ENCODE measurements at places on chromosomes 2 and 18.
A peak's percentile ranks its signal among the peaks of the same experiment; 100 is the strongest.

DNA sequence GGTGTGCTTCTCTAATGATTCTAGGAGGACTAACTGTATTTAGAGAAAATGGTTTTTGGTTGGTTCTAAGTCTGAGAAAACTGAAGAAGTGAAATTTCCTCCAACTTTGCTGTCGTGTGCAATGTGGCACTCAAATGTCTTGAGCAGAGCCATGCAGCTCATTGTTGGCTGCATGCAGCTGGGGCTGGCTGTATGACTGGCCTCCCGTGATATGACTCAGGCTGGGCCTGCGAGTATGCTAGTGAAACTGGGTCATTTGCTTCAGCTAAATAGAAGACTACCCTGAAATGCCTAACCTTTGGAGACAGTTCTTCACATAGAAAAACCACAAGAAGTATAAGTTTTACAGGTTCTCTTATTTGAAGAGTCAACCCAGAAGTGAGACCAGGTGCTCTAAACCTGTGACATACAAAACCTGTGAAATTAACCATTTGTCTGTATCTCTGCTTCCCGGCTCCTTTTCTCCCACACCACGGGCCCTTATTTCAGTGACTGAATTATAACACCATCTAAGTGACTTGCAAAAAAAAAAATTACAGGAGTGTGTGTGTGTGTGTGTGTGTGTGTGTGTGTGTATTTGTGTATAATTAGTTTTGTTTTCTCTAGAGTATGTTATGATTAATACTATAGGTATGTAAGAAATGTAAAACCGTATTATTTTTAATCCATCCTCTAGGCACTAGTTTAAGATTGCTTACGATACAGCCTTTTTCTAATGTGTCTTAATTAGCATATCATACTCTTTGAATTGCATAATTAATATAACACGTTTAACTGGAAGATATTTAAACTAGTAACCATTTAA lies 15.9 kb downstream of the POLI start:
- DNase-seq = peak; percentile 72

GRCh38 chr2:106758901-106759497 lies 127.0 kb downstream of the ST6GAL2 start:
- DNase-seq = no peak

DNA sequence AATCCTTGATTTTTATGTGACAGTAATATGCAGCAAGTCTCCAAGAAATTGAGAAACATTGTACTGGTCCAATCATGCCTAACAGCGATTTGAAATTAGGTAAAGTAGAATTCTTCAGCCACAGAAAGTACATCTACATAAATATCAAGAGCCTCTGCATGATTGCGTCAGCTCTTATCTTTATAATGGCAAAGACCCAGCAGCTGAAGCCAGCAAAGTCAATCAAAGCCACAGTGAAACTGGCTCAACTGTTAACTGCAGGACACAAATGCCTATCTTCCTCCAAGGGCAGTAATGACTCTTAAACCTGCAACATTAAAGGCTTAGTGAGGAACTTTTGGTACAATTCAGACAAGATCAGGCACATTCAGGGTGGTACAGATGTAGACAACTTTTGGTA lies 102.5 kb downstream of the BARD1 start:
- DNase-seq = no peak

DNA sequence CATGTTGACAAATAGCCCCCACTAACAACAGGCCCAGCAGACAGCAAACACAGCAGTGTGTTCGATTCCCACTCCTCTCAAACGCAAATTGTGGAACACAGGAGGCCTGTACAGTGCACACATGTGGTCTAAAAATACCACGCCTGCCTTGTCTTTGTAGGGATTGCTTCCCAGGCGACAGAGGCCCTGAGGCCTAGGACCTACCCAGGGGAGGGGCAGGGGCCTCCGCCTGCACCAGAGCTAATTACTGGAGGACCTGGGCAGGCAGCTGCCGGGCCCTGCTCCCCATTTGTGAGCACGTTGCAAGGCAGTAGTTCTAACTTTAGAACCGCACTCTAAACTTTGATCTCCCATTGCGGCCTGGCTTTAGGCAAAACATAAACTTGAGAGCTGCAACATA lies 316.0 kb downstream of the TXNL1 start:
- DNase-seq = no peak

GRCh38 chr2:32806857-32807256 lies 139.9 kb upstream of the LTBP1 start:
- no peak for DNase-seq

GRCh38 chr2:232984451-232985207 lies 28.4 kb downstream of the NGEF start:
- DNase-seq = no peak

GRCh38 chr18:69757733-69758132 lies 189.9 kb downstream of the CD226 start:
- DNase-seq = no peak

GRCh38 chr2:227834916-227835650 lies 21.4 kb downstream of the CCL20 start:
- no peak for DNase-seq

DNA sequence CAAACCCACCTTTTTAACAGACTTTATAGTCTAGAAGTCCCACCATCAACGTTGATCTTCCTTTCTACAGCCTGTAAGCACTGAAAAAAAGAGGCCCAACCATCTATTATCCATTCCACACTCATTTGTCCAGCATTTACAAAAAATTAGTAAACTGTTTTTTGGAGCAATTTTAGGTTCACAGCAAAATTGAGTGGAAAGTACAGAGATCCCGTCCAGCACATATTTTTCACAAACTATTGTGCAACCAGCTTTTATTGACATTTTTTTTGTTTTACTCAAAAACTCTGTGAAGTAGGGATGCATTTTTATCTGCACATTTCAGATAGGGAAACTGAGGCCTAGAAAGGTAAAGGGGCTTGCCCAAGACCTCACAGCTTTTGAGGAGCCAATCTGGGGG lies 68.6 kb downstream of the TNP1 start:
- no peak for DNase-seq

DNA sequence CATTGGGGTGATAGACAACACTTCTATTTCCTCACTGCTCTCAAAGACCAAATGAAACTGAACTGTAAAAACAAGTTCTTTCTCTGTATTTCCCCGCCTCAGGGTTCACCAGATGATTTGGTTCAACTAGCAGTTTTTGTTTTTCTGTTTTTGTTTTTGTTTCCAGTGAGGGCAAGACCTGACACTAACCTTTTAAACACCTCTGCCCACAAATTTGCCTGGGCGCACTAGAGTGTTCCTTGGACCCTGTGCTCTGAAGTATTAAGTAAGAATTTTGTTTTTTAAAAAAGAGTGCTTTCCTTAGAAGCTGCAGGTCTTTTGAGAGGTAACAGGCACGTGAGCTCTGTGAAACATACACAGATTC lies 92.9 kb downstream of the DYSF start:
- no peak for DNase-seq

DNA sequence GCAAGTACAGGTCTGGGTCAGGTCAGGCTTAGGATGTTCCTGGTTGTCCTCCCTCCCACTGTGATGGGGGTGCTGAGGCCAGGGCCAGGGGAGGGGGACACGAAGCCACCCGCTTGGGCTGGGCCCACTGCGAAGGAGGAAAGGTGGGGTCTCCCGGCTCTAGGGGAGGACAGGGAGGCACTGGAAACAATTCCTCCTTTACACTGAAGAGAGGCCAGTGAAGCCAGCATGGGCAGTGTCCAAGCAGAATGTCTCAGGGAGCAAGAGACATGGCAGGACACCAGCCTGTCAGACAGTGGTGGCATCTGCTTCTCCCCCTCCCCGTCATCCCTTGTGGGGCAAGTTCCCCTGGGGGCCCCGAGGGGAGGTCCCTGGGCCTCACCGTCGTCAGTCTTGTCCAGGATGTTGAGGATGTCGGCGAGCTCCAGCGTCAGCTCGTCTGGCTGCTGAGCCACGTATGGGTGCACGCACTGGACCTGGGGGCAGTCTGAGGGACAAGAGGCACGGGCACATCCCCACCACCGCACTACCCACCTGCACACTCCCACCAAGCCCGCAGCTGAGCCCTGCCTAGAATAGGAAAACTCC lies 10.8 kb downstream of the SNORC start:
- DNase-seq = no peak

GRCh38 chr18:3665780-3666525 lies 216.0 kb downstream of the TGIF1 start:
- peak; percentile 64 for DNase-seq

GRCh38 chr18:10213526-10213925 lies 240.9 kb upstream of the APCDD1 start:
- no peak for DNase-seq

- DNase-seq = no peak
Measured at GRCh38 chr2:63692002-63692606, 103.3 kb downstream of the MDH1 start.

GRCh38 chr2:143633419-143633818 lies 504.2 kb downstream of the ARHGAP15 start:
- DNase-seq = no peak

DNA sequence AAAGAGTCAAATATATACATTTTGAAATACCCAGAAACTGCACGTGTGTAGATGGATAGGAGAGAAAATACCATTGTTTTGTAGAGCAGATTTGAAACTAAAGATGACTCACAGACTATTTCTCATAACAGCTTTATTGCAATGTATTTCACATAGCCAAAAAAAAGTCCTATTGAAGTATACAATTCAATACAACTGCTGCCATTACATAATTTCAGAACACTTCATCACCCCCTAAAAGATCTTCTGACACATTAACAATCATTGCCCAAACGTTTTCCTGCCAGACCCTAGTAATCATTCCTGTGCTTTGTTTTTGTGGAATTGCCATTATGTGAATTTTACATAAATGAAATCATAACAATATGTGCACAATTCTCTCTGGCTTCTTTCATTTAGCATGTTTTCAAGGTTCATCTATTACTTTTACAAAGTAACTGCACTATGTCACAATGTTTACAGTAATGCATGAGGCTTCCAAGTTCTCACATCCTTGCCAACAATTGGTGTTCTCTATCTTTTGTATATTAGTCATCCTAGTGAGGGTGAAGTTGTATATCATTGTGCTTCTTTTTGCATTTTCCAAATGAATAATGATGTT lies 378.6 kb upstream of the CWC22 start:
- DNase-seq = no peak

- DNase-seq = no peak
Measured at GRCh38 chr2:127943186-127943585, 57.4 kb upstream of the AMMECR1L start.

DNA sequence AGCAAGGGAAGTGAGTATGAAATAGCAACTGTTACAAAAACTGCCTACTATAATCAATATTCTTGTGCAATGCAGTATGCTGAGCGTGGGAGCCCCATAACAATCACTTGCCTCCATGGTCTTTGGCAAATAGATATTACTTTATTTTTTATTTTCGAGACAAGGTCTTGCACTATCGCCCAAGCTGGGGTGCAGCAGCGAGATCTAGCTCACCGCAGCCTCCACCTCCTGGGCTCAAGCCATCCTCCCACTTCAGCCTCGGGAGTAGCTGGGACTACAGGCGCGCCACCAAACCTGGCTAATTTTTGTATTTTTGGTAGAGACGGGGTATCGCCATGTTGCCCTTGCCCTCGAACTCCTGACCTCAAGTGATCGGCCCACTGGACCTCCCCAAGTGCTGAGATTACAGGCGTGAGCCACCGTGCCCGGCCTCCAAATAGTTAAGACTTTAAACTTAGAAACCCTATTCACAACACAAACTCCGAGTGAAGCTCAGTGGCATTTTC lies 1.2 kb upstream of the CCNT2 start:
- DNase-seq = no peak

DNA sequence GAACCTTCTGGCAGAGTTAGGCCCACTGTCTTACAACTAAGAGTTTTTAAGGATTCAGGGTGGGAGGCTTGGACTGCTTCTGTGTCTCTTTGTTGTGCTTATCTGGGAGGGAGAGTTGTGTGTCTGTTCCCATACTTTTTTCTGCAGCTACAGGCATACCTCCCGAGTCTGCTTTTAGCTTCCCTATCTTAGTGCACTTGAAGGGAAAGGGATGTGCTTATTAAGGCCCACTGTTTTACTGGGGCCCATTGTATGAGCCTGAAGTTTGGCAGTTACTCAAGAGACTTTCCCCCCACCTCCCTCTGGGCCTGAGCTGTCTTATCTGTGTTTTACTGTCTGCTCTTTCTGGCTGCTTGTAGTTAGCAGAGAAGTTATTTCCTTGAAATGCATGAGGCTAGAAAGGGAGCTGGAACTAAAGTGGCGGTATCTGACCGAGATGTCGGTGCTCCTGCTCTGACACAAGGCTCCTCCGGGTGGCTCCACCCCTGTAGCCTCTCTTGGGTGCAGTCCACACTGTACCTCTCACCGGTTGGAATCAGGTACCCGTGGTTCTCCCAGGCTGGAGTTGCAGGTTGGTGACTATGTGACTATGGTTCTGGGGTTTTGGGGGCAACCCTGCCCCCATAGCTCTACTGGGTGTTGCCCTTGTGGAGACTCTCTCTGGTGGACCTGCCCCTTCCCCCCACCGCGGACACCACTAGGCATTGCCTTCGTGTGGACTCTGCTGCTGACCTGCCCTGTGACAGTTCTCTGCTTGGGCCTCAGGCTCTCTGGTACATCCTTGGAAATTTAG lies 12.9 kb downstream of the UBR3 start:
- no peak for DNase-seq

GRCh38 chr2:224984637-224985036 lies 57.6 kb downstream of the DOCK10 start:
- no peak for DNase-seq

- peak; percentile 29 for DNase-seq
Measured at GRCh38 chr2:191245869-191246531, 796 bp downstream of the MYO1B start.

DNA sequence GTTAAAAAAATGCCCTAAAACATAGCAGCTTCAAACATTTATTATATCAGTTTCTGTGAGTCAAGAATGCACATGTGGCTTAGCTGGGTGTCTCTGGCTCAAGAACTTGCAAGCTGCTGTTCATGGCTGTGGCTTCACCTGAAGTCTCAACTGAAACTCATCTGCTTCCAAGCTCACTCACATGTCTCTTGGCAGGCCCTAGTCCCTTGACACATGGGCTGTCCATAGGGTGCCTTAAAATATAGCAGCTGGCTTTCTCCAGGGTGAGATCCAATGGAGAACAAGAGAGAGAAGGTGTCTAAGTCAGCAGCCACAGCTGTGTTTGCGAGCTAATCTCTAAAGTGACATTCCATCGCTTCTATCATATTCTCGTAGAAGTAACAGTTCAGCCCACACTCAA lies 152.8 kb downstream of the DSEL start:
- DNase-seq = no peak

DNA sequence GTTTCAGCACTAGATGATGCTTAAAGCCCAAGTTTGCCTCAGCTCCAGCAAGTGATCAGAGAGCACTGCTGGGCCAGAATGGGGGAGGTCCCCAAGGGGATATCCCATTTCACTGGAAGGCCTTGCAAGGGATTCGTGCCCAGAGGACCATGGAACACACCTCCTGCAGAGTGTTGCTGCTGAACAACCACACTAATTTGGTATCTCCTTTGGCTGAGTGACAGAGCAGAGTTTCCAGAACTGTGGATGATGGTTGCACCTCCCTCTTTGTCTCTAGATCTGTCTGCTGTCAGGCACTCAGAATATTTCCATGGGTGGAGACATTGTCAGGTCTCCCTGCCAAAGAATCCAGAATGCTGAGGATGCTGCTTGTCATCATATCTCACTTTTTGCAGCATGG lies 484.8 kb upstream of the NETO1 start:
- no peak for DNase-seq

Measured in activated T-cell treated with anti-CD3 and anti-CD28 coated beads for 48 hours (primary cell).